Umbilical cord (tissue), 2 donors: ENCODE measurements at places on chromosomes 6 and 20. TPM values are rescaled to one million over a fixed set of nuclear protein-coding genes. Genes with fewer than 3 reads are reported as not detected.

- DNase-seq: no peak
Observed at GRCh38 chr6:355373-356208, 36.0 kb upstream of the IRF4 start.

DNA sequence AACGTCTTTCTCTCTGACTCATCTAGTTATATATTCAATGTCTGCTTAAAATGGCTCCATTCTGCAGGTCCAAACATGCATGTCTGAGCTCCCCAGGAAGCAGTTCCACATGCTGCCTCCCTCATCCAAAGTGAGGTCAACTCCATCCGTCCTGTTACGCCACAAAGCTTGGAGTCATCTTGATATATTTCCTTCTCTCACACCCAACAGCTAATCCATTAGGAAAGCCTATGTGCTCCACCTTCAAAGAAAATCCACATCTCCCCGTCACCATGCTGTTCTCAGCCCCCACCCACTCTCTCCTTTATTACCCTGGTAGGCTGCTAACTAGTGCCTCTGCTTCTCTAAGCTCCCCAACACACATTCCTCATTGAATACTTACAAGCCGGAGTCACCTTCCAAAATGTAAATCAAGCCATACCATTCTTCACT, 130.2 kb upstream of the SYNDIG1 start:
- no peak for DNase-seq

- DNase-seq: no peak
Observed at GRCh38 chr6:30206152-30206551, 7.1 kb downstream of the TRIM26 start.

The AVP gene
- not detected for total RNA-seq

GRCh38 chr6:20892365-20892764, 358.1 kb downstream of the CDKAL1 start:
- DNase-seq: no peak
